NCI-H1694 treated with DMSO at 0.1 percent for 48 hours (cell line): ENCODE measurements at places on chromosomes 11 and 22.

DNA sequence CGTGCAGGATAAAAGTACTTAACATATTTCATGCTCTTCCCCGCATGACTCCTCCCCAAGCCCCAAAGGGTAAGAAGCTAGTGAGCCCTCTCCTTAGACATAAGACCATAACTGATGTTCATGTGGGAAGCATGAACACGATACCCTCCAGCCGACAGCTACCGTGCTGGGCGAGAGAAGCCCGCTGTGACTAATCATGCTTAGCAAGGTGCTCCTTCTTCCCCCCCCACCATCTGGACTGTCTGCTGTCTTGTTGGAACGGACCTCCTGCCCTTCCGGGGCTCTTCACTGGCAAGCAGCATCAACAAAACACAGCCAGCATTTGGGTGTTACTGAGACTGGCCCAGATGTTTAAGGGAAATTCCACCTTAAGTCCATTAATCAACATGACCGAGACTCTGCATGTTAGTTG is 200.6 kb downstream of the DBX1 start:
- DNase-seq = peak; percentile 52

GRCh38 chr11:96230686-96231085 is 112.3 kb downstream of the MAML2 start:
- DNase-seq = no peak

DNA sequence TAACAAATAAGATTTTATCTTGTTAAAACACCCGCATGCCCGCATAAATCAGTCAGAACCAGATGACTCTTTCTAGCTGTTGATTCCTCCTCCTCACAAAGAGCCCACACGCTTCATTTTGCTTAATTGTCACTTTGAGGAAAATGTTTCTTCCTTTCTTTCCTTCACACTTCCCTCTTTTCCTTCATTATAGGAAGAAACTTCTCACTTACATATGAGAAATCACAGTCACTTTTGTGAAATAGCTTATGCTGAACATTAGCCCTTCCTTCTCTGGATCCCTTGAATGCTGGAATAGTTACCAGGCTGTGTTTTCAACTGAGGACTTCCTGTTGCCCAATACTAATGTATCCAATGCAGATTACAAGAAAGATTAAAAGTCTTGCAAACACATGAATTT is 5.8 kb downstream of the MS4A6E start:
- no peak for DNase-seq

GRCh38 chr11:67252831-67253239 is 13.4 kb upstream of the GRK2 start:
- DNase-seq = no peak

GRCh38 chr11:85710917-85711316 is 24.9 kb upstream of the CCDC89 start:
- DNase-seq = no peak

GRCh38 chr11:78791254-78791653 is 216.6 kb upstream of the NARS2 start:
- DNase-seq = no peak

DNA sequence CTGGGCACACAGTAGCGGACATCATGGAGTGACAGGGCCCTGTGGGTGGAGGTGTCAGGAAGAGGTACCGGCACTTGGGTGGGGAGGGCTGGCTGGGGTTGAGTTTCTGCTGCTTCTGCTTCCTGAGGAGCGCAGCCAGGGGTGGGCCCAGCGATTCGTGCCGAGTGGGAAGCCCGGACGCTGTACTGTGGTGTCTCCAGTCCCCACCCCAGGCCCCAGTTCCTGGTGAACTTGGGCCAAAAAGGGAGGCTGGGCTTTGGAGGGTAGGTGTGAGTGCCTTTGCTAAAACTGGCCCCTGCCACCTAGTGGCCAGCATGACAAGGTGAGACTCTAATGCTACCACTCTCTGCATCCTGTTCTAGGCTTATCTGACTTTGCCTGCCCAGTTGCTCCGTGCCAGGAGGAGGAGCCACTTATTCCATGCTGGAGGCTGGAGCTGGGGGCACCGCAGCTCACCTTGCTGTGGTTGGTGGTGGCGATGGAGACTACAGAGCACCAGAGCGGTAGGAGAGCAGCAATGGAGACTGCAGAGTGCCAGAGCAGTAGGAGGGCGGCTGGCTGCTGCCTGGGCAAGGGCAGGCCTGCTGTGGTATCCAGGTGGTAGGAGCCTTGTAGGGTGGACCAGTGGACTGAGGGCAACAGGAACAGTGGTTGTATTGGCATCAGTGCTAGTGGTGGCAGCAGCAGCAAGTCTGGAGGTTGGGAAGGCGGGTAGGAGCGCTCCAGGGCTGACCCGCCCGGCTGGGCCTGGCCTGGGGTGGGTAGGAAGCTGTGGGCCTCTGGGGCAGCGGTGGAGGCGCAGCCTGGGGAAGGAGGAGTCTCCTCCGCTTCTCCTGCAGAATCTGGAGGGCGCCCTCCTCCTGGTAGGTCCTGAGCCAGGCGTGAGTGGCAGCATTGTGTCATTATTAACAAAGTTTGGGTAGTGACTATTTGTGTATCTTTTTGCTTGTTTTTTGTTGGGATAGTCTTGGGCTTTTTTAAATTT is 2.2 kb upstream of the RFPL2 start:
- DNase-seq = peak; percentile 2

DNA sequence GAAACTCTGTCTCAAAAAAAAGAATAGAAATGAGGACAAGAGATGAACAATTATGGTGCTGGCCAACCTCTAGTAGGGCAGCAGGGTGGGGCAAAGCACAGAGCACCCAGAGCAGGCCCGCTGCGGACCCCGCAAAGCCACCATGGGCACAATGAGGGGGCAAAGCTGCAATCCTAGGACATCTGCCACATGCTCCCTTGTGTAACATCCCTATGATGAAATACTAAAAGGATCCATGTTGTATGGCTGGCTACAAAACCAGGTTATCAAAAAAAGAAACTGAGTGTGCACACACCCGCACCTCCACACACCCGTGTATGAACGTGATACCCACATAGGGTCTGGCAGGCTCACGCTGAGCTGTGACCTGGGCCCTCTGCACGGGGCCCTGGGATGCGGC is 7.4 kb downstream of the ATP5MGL start:
- no peak for DNase-seq

DNA sequence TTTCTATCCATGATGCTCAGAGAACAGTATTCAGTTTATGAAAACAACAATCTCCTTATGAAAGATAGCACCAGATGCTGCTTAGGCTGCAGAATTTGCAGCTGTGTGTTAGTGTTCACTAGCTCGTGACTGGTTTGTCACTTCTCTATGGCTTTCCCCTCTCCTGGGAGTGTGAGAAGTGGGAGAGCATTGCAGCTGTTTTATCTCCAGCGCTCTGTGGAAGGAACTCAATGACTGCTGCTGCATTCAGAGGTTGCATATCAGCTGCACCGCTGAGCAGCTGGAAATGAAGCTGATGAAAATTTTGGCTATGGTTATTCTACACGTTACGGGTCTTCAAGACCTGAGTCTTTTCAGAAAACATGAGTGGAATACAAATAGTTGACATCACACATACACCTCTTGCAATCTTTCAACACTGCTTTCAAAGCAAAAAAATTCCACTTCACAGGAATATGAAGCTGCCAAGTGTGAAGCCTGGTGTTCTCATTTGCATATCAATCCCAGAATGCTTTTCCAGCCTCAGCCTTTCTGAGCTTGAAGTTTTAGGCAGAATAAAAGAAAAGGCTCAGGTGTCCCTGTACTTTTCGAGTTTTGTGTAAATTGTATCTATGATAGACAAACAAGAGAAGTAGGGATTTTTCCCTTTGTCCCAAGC is 149.3 kb upstream of the DDI1 start:
- no peak for DNase-seq

- no peak for DNase-seq
These were observed 1167.7 kb downstream of the LRRC4C start for GRCh38 chr11:40291741-40292140.

GRCh38 chr11:73980001-73980961 is 2.4 kb downstream of the UCP2 start:
- no peak for DNase-seq

DNA sequence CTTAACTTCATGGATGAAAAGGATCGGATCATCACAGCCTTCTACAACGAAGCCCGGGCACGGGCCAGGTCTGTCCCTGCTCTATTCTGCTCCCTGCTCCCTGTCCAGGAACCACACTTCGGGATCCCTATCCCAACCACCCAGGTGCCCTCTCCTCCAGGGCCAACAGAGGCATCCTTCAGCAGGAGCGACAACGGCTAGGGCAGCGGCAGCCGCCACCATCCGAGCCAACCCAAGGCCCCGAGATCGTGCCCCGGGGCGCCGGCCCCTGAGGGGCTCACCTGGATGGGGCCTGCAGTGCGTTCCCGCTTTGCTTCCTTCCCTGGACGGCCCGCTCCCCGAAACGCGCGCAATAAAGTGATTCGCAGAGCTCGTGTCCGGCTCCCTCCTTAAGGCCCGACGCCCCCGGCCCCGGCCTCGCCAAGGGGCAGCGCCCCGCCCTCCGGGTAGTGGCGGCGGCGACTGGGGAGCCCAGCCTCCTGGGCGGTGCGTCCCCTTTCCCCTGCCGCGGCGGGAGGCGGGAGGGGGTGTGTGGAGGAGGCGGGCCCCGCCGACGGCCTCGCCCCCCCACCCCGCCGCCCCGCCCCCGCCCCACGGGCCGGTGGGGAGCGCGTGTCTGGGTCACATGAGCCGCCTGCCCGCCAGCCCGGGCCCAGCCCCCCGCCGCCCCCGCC is at the start of gene VEGFB:
Gene VEGFB, plus strand, starts transcription at position 672 of the 674 bp plus-strand sequence. CDS start 250 bp downstream, outside the sequence.
- DNase-seq = peak; percentile 28

GRCh38 chr11:113840932-113841664 is 34.3 kb downstream of the USP28 start:
- no peak for DNase-seq

- no peak for DNase-seq
These were observed 1.6 kb downstream of the OR10A2 start for GRCh38 chr11:6864438-6864837.

DNA sequence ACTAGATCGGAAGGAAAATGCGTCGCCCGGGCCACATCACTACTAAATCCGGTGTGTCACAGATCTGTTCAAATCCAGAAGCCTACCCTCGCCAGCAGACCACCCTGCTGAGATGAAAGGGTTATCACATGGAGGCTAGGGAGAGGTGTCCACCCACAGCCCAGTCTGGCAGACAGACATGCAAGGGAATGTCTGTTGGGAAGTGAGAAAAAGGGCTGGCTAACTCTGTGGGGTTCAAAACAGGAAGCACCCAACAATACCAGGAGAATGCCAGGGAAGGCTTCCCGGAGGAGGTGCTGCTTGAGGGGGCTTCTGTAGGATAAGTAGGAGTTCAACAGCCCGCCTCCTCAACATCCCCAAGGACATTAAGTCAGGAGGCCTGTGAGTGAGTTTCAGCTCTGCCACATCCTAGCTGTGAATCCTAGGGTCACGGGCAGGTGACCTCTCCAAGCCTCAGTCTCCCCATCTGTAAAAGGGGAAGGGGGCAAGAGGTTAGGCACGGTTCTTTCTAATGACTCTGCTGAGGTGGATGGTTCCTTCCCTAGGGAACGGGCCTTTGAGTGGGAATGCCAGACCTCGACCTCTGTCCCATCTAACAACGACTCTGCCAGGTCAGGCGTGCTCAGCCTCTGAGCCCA is 1.1 kb downstream of the TPST2 start:
- no peak for DNase-seq

DNA sequence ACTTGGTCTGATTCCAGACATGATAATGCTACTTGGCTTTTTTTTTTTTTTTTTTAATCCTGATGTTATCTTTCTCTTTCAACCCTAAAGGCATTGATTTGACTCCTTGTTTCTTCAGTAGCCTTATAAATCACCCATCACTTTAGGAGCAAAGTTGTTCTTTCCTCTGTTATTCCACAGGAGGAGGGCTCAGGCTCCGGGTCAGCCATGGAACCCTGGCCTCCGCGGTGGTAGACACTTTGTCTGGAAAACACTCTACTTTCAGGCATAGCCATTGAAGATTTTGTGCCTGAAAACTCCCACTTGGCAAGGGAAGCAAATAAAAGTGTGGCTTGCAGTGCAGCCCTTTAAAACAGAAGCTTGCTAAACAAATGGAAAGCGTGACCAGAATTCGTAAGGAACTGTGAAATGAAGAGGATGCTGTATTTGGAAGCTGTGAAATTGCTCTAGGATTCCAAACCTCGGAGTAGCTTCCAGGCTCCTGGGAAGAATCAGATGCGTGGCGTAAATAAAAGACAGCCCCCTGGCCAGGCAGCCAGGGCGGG is 44.9 kb downstream of the ARHGAP8 start:
- no peak for DNase-seq

GRCh38 chr22:19887256-19887985 is 32.7 kb upstream of the GNB1L start:
- no peak for DNase-seq

DNA sequence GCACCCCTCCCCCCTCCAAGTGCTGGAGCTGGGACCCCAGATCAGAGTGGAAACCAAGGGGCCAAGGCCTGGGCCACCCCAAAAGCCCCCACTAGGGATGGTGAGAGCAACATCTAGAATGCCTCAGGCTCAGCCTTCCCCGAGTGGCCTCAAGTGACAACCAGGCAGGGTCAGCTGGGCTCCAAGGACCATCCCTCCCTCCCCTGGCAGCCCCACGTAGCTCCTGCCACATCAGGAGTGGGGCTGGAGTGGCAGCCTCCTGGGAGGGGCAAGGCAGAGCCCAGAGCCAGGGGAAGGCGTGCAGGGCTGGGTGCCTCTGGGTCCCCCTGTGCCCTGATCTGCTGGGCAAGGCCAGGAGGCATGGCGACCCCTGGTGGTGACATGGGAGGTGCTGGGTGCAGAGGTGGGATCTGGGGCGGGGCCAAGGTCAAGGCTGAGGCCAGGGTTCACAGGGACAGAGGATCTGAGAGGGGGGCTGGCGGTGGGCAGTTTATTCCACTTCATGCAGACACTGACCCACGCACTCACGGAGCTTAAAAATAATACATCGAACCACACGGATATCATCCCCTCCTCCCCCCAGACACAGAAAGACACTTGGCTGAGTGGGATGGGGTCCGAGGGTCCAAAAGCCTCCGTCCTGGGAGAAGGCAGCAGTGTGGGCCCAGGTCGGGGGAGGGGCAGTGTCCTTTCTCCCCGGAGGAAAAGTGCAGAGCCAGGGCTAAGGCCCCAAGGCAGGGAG is 15.8 kb upstream of the EHD1 start:
- peak; percentile 18 for DNase-seq

- no peak for DNase-seq
These were observed 144.7 kb downstream of the ENTHD1 start for GRCh38 chr22:39748877-39749276.

GRCh38 chr11:44831605-44832394 is 105.0 kb downstream of the TSPAN18 start:
- no peak for DNase-seq

DNA sequence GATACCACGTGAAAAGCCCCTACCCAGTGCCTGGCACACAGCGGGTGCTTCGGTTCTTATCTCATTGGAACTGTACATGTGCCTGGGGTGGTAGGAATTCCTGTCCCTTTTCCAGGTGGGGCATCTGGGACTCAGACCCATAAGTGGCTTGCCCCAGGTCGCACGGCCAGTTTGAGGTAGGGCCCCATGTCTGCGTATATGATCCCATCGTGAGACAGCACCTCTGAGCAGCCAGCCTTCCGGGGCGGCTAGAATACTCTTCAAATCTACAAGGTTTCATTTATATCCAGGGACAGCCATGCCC is 33.5 kb upstream of the SMIM38 start:
- DNase-seq = no peak

GRCh38 chr11:65014726-65015227 is 817 bp downstream of the ARL2 start:
- DNase-seq = no peak

- DNase-seq = no peak
These were observed 1.9 kb downstream of the PATL1 start for GRCh38 chr11:59666969-59667368.
